GM12892 (cell line): ENCODE measurements at places on chromosomes 5 and 9.

DNA sequence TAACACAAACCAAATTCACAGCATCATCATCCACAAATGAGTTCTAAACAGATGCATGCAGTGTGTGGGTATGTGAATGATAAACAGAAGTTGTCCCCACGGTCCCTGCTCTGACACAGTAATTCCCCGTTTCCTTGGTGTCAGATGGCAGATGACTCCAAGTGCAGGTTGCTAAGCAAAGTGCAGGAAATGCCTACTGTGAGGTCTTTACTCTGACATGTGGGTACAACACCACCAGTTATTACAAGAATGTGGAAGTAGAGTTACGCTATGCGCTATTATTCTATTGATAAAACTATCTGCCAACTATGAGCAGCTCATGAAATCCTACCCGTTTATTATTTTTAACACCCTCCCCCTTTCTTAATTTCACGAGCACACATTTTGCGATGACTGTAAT is 448.9 kb downstream of the BNC2 start:
- no peak for DNase-seq

DNA sequence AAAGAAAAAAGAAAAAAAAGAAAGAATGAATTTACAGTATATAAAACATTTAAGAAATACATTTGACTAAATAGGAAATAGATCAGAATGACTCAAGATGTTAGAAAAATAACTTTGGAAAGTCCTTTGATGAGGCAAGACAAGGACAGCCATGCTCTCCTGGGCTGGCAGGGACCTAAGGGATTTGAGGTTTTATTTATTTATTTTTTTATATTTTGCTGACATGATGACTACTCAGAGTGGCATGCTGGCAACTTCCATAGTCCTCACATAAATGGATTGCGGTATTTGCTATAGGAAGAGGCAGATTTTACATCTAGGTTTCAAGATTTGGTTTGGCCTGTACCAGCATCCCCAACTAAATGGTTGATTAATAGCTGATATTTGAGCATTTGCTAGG is 17.7 kb downstream of the SLC28A3 start:
- no peak for DNase-seq

- no peak for DNase-seq
These were observed 714 bp upstream of the IER5L start for GRCh38 chr9:129178568-129179382.

- DNase-seq, result no peak
These were observed 30.9 kb downstream of the EPB41L4B start for GRCh38 chr9:109289931-109290330.

GRCh38 chr9:136597965-136598364 is 52.1 kb upstream of the NOTCH1 start:
- DNase-seq, result no peak

- no peak for DNase-seq
These were observed 4.6 kb upstream of the NEURL1B start for GRCh38 chr5:172636279-172637050.

DNA sequence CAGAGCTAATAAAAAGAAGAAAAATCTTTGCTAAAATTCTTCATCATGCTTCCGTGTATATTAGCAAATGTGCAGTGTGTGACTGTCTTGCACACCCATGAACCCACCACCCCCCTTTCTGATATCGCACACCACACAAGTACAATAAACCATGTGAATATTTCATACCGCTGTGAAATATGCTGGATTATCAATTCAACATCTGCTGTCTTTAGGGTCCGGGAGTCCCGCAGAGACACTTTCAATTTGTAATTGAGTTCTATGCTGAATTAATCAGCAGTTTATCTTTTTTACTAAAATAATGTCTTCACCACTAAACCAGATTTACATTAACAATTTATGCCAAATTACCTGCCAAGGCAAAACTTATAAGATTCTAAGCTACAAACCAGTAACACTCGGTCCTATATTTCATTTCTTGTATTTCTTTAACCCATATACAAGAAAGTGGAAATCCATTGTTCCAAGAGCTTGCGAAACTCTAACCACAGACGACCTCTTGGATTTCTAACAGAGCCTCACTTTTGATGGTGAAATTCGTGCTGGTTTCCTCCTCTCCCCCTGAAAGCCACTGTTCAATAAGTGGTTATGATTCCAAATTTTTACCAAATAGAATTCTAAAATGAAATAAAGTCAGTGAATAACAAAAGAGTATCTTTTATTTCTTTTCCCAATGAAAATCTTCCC is 44.2 kb downstream of the PSMB7 start:
- DNase-seq, result no peak

DNA sequence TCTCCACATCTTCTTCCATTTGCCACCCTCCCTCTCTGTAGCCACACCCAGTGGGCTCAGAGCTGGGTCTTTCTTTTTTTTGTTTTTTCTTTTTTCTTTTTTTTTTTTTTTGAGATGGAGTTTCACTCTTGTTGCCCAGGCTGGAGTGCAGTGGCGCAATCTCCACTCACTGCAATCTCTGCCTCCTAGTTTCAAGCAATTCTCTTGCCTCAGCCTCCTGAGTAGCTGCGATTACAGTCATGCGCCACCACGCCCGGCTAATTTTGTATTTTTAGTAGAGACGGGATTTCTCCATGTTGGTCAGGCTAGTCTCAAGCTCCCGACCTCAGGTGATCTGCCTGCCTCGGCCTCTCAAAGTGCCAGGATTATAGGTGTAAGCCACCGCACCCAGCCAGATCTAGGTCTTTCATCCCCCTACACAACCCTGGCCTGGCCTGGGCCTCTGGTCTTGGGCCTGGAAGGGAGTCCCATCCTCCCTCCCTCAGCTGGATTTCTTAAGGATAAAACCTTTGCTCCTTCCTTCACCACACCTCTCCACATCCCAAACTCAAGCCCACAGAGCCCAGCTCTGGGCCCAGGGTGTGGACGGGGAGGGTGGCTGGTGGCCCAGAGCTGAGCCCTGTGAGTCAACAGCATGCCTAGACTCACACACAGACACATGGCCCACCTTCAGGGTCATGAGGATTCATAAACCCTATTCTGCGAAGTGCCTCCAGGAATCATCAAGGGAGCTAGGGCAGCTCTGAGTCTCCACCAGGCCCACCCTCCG is 18.8 kb upstream of the KCNIP1 start:
- no peak for DNase-seq

GRCh38 chr5:96096724-96097123 is 135.1 kb upstream of the ELL2 start:
- no peak for DNase-seq

DNA sequence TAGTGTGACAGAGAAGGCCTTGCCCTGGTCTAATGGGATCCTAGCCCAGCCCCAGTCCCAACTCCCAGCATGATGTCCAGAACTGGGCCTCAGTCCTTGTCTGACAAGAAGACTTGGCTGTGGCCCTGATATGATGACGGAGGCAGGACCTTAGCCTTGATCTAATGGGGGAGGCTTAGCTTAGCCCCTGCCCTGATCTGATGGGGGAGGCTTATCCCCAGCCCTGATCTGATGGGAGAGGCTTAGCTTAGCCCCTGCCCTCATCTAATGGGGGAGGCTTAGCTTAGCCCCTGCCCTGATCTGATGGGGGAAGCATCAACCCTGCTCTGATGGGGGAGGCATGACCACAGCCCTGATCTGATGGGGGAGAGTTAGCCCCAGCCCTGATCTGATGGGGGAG is 3.7 kb downstream of the PKN3 start:
- no peak for DNase-seq

- DNase-seq, result no peak
These were observed 156.1 kb upstream of the SPEF2 start for GRCh38 chr5:35461530-35461929.
